ENCODE measurements at places on chromosomes 4 and X.

GRCh38 chr4:36285784-36286480, 4.5 kb downstream of the DTHD1 start:
- DNase-seq = peak; percentile 52

GRCh38 chrX:102712216-102712966, at the start of gene GPRASP2:
Gene GPRASP2 (plus strand): TSS chrX:102712448. CDS start chrX:102714870, 2,422 bp downstream.
- no peak for DNase-seq

DNA sequence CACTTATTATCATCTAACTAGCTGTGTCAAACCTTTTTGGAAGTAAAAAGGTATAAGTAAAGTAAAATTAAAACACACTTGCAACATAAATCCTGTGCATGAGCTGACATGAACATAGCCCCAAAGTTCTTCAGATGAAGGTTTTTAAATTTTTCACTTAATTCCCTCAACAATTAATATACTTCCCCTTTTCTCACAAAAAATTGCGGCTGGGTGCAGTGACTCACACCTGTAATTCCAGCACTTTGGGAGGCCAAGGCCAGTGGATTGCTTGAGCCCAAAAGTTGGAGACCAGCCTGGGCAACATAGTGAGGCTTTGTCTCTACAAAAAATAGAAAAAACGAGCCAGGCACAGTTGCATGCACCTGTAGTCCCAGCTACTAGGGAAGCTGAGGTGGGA, 16.8 kb downstream of the RASGEF1B start:
- DNase-seq = no peak

- no peak for DNase-seq
These were observed 94.6 kb downstream of the COX18 start for GRCh38 chr4:72974694-72975487.

DNA sequence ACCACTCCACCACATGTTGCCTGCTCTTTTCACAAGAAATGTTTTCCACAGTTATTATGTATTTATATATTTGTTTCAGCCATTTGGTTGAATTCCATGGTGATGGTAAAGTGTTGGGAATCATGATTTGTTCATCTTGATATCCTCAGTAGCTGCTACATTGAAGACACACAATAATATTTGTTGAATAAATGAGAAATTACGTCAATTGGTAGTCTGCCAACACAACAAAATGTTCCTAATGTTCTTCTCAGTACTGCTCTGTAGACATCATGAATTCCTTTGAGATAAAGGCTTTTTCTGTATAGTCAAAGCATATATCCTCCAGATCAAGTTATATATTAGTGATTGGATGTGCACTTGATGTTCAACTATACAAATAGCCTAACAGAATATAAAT, 29.5 kb downstream of the CXXC4 start:
- DNase-seq = no peak

DNA sequence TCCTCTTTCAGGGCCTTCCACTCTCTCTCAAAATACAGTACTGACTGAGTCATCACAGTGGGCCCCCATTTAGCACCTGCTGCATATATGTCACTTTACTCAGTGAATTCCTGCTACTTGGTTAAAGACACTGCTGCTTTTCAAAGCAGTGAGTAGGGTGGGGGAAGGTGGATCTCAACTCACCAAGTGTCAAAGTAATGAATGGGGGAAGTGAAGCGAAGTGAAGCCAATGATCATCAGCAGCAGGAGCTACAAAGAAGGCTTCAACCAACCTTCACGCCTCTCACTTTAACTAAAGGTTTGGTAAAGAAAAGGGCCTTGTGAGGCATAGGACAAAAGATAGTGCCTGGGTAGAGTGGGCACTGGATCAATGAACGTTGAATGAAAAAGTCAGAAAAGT, 424.1 kb downstream of the SMARCA1 start:
- DNase-seq = no peak

GRCh38 chr4:14902342-14902741, 99.9 kb upstream of the CPEB2 start:
- DNase-seq = no peak

- no peak for DNase-seq
These were observed 137.8 kb downstream of the MID1IP1 start for GRCh38 chrX:38939067-38939466.
